ENCODE measurements at places on chromosomes 13 and 19.

DNA sequence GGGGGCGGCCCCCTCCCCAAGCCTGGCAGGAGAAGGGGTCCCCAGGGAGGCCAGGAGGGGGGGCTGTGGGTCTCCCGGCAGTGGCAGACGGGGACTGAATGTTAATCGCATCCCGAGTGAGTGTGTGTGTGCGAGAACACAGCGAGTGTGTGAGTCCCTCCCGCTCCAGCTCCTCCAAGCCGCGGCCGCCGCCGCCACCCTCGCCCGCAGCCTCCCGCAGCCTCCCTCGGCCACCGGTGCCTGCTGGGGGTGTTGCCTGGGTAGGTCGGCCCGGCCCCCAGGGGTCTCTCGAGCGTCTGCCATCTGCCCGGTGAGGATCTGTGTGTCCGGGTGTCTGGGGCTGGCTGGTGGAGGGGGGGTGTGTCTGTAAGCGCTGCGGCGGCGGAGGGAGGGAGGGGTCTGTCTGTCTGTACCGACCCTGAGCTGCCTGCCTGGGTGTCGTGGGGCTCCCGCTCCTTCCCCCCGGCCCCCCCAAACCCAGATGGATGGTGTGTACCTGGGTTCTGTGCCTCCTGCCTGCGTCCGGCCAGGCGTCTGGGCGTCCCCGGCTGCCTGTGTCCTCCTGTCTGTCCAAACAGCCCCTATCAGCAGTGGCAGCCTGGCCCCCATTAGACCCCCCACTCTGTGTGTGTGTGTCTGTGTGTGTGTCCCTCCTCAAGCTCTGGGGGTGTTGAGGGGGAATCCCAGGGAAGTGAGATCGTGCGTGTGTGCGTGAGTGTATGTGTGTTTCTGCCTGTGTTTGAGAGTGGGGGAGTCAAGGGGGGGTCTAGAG is at the start of gene GRIN2D:
Gene GRIN2D, plus strand, starts transcription at position 110 of the 772 bp plus-strand sequence. CDS start 4,725 bp downstream, outside the sequence.
- peak; percentile 56 for DNase-seq

- DNase-seq, result no peak
These were observed 9.4 kb upstream of the ERVV-2 start for GRCh38 chr19:53034948-53035675.

GRCh38 chr19:10419646-10420443 is 493 bp upstream of the PDE4A start:
- peak; percentile 79 for DNase-seq

DNA sequence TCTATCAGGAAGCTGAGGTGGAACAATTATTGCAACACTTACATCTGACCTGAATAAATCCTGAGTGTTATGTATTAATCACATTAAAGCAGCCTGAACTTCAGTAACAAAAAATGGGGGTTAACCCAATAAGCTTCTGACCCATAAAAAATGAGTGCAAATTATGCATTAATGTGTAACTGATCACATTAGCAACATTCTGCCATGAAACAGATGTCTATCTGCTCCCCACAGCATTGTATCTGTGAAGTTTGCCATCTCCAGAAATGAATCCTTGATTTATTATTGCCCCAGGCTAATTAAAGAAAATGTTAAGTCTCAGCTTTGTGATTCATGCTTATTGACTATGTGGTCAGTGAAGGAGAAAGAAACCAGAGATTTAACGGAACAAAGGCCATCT is 304.9 kb downstream of the PCDH20 start:
- no peak for DNase-seq

DNA sequence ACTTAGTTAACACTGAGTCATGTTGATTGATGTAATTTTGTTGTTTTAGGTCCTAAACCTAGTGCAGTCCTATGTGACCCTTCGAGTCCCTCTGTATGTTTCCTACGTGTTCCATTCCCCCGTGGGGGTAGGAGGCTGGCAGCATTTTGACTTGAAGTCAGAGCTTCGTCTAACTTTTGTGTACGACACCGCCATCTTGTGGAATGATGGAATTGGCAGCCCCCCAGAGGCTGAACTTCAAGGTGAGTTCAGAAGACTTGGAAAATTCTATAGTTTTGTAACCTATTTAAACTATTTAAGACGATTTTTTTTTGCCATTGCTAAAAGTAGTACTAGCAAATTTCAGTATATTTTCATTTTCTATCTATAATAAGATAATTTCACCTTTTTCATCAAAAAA is 117.9 kb downstream of the STOML3 start:
- peak; percentile 30 for DNase-seq

- no peak for DNase-seq
These were observed 752 bp downstream of the PDCD5 start for GRCh38 chr19:32581705-32582179.

DNA sequence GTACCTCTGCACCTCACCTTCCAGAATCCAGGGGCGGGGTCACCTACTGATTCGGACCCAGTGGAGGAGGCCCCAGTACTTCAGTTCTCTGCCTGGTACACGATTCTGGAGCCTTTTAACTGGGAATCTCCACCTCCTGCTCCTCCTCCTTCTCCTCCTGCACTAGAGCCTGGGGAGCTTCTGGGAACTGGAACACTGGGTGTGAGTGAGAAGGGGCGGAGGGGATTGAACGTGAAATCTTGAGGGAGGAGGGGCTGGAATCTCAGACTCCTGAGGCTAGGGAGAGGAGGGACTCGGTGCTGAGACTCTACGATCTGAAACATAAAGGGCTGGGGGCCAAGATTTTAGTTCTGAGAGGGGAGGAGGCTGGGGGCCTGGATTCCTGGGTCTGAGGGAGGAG is at the start of gene KLK8:
Gene KLK8, minus strand, starts transcription at position 90 of the 400 bp plus-strand sequence. CDS start 437 bp downstream, outside the sequence.
- no peak for DNase-seq

- no peak for DNase-seq
These were observed 814.4 kb downstream of the EFNB2 start for GRCh38 chr13:105721016-105721415.

GRCh38 chr19:55855160-55855559 is 18.8 kb downstream of the NLRP4 start:
- no peak for DNase-seq

DNA sequence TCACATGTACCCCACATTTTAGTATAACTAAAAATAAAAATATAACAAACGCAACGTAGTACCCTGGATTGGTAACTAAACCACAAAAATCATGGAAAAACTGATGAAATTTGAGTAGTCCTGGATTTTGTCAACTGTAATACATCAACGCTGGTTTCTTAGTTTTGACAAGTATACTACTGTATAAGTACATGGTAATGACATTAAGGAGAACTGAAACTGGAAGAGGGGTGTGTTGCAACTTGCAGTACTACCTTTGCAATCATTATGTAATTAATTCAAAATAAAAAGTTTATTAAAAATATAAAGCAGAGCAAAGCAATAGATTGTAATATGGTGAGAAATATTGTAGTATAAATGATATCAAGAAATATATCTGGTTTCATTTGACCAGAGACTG is 1158.0 kb upstream of the SPRY2 start:
- no peak for DNase-seq

GRCh38 chr19:31167690-31168089 is 181.5 kb downstream of the TSHZ3 start:
- no peak for DNase-seq

DNA sequence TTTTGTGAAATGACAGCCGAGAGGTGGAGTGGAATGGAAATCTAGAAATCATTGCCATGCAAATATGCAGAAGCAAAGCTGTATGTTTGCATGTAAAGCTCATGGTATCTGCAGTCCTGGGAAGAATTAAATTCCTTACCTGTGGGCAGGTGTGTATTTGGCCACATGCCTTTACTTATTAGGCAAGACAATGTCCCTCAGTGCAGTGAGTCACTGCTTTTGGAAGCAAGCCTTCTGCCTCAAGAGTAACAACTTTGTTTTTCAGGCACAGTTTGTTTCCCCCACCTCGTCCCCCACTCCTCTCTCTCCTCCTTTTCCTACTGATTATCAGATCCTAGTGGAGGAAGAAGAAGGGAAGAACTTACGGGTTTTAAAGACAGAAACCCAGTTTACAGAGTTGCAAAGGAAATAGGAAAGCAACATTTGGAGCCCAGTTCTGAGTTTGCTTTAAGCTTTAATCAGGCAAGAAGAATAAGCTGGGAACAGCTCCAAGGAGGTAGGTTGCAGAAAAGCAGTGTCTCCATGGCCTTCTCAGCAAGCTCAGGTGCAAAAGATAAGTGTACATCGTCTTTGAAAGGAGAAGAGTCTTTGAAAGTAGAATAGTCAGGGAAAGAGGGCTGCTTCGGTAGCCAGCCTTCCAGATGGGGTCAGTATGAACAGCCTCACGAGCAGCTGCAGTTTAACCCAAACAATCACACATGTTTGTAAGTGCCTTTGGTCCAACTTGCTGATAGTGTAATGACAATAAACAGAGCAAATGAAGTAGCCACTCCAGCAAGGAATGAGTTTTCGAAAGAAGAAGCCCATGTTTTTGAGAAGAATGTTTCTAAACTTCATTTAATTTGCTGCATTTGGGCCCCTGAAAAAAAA is 190.1 kb downstream of the KLF5 start:
- DNase-seq, result no peak

GRCh38 chr19:2333807-2334211 is 5.3 kb downstream of the SPPL2B start:
- no peak for DNase-seq

- no peak for DNase-seq
These were observed 12.7 kb downstream of the KLHL26 start for GRCh38 chr19:18649371-18650020.

- DNase-seq, result no peak
These were observed 9.8 kb upstream of the ZNF177 start for GRCh38 chr19:9353011-9353410.
